ENCODE measurements at places on chromosomes 6 and 20.

- no peak for DNase-seq
Measured at GRCh38 chr20:48717095-48717672, 110.6 kb downstream of the PREX1 start.

GRCh38 chr6:169826697-169827096 is 75.3 kb downstream of the ERMARD start:
- DNase-seq, result no peak

DNA sequence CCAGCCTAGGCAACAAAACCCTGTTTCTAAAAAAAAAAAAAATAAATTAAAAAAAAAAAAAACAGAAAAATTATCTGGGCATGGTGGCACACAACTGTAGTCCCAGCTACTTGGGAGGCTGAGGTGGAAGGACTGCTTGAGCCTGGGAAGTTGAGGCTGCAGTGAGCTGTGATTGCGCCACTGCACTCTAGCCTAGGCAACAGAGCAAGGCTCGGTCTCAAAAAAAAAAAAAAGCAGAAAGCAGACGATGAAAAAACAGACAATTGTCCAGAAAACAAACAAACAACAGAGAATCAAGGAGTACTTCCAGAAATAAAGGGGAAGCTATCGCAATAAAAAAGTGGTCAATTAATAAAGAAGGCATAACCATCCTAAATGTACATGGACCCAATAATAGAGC is 229.4 kb downstream of the GMDS start:
- DNase-seq, result no peak

GRCh38 chr6:34696189-34696738 is 303 bp downstream of the ILRUN start:
- no peak for DNase-seq

DNA sequence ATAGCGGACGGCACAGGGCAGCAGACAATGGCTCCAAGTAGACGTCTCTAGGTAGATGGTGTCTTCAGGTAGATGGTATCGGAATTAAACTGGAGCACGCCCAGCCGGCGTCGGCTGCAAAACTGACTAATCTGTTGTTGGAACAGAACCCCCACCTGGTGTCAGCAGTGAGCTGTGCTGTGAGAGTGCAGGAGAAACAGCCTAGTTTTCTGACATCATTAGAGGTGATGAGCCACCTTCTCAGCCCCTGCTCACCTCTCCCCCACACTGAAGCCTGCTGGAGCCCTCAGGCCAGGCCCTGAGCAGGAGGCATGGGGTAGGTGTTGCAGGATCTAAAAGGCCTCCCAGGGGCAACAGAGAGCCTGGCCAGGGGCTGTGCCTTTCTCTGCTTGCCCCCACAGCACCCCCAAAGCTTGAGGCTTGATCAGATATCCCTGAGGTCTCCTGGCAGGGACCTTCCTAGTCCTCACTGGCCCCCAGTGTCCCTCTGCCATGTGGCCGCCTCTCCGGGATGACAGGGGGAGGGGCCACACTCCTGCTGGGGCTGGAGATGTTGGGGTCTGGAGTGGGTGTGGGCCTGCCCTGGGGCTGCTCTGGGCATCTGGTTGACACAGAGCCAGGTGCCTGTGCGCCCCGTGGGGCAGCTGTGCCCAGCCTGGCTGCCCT is 6.9 kb upstream of the HELZ2 start:
- no peak for DNase-seq

- DNase-seq, result no peak
Measured at GRCh38 chr20:49292010-49292409, 14.2 kb upstream of the ZNFX1 start.

GRCh38 chr6:150347845-150348244 is 21.0 kb upstream of the IYD start:
- DNase-seq, result no peak

DNA sequence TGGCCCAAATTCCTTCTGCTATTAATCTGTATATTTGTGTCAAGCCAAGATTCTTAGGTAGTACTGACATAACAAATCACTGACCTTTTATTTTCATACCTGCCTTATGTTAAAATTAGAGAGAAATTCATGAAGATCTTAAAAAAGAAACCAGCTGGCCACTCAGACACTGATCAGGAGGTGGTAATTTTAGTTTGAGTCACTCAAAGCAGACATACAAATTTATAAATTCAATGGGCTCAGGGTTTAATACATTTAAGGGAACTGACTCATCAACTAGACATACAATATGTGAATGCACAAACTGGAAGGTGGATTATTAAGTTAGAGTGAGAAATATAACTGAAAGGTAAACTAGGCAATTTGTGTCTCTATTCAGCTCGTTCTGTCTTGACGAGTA is 711.9 kb upstream of the EYS start:
- no peak for DNase-seq

DNA sequence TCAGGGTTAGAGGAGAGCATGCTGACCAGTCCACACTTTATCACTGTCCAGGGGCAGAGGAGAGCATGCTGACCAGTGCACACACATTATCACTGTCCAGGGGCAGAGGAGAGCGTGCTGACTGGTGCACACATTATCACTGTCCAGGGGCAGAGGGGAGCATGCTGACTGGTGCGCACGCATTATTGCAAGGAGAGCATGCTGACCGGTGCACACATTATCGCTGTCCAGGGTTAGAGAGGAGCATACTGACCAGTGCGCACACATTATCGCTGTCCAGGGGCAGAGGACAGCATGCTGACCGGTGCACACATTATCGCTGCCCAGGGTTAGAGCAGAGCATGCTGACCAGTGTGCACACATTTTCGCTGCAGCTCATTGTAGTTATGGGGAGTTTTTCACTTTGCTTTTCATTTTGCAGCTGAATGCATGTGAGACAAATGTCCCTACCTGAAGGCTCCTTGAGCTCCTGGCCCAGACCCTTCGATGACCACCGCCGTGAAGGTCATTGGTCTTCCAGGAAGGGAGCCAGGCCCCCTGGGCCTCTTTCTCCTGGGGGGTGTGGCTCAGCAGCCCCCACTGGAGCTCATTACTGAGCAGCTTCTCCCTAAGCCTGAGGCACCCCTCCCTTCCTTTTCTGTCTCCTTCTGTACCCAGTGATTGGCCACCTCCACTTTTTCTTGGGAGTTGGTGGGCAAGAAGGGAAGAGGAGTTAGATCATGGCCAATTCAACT is 178.8 kb upstream of the AFDN start:
- no peak for DNase-seq

DNA sequence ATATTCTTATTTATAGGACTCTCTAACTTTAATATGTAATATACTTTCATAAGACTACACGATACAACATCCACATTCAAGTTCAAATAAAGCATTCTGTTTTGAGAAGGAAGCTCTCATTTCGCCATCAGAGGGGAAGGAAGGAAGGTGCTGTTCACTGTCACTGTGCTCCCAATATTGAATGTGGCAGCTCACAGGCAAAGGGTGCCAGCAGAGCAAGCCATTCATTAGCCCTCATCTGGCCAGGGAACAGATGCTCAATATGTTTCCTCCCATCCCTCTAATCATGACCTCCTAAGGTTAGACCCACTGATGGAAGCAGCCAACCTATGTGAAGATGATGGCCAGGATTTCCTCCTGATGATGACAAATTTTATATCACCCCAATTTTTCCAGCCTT is 154.4 kb downstream of the DST start:
- DNase-seq, result no peak

GRCh38 chr20:43345676-43346075 is 112.0 kb upstream of the SRSF6 start:
- no peak for DNase-seq

DNA sequence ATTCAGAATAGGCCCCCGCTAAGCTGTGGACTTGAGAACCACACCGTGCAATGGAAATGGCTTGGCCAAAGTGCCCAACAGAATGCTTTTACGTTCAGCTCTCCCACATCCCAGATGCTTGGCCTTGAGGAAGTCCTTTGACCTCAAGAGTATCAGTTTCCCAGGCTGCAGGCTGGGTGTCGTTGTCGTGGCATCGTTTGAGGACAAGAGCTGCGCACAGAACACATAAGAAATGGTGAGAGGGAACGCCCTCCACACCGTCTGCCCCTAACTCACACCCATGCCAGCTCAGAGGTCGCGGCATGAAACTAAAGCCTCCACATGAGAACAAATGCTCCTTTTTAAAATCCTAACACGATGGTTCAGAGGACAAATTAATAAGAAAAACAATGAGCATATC is 37.0 kb downstream of the NFATC2 start:
- DNase-seq, result no peak

GRCh38 chr6:43887906-43888683 is 118.1 kb downstream of the VEGFA start:
- DNase-seq, result no peak

GRCh38 chr6:25027221-25027916 is 91.6 kb upstream of the RIPOR2 start:
- DNase-seq, result no peak

DNA sequence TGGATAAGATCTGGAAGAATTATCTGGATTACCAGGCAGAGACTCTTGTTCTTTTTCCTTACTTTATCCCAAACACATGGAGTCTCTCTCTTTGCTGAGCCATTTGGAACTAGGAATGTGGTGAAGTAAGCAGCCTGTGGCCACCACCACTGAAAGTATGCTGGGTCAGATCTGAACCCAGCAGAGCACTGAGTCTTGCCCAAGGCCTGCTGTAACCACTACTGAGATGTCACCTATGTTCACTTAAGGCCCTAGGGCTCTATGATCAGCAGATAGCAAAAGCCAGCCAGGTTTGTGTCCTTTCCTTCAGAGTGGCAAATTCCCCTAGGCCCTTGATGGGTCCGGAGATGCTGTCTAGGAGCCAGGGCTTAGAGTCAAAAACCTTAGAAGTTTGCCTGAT is 103.3 kb upstream of the PLN start:
- no peak for DNase-seq

Measured in NCI-H2029 treated with DMSO at 0.1 percent for 48 hours (cell line).